ENCODE measurements at places on chromosomes 7 and 10.

DNA sequence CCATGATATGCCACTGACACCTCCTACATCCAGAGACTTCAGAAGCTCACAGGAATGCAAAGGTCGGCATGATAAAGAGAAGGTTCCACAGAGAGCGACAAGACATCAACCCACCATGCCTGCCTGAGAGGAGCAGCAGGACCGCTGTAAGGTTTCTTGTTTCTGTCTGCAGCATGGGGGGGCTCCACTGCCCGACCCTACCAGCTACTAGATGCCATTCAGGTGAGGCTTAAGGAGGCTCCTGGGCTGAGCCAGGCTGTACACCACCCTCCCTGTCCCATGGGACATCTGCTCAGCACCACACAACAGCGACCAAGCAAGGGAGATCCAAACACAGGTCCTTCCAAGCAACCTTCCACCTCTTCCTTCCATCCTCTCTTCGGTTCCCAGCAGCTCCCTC is 234.6 kb downstream of the TNS3 start:
- no peak for DNase-seq

GRCh38 chr7:116148626-116149025 is 61.7 kb upstream of the TES start:
- DNase-seq = peak; percentile 17

- no peak for DNase-seq
These were observed 258.6 kb downstream of the CNTNAP2 start for GRCh38 chr7:146375170-146375569.

GRCh38 chr7:155644971-155645509 is 579 bp downstream of the RBM33 start:
- DNase-seq = peak; percentile 46

DNA sequence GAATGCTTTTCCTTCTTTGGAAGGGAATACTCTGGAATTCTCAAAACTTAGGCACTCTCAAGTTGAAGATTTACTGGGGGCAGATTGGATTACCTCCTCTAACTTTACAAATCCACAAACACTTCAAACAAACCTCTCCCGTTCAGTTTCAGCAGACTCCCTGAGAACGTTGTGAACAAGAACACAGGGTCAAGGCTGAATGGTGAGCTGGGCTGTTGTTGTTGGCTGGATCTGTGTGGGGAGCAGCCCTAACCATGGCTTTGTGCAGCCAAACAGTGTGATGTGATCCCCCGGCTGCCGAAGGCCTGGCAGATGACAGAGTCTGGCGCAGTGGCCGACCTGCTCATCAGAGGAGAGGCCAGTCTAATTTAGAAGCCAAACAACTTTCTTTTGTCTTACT is 93.1 kb downstream of the BMPER start:
- DNase-seq = no peak

DNA sequence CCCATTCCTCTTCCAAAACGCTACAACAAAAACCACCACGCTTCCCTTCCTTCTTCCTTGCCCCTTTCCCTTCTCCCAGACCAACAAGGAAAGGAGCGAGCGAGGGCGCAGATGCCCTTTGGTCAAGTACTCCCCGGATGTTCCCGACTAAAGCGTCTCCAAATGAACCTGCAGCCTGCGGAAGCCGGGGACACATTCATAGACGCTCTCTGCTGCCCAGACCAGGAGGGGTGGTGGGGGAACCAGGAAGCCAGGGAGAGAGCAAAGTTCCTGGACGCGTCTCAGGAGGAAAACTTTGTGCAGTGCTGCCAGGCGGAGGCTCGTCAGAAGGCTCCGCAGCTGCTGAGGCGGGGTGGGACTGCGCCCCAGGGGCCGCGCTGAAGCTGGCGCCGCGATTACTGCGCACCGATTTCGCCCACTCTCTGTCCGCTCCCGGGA is 754 bp downstream of the SEMA3D start:
- peak; percentile 60 for DNase-seq

DNA sequence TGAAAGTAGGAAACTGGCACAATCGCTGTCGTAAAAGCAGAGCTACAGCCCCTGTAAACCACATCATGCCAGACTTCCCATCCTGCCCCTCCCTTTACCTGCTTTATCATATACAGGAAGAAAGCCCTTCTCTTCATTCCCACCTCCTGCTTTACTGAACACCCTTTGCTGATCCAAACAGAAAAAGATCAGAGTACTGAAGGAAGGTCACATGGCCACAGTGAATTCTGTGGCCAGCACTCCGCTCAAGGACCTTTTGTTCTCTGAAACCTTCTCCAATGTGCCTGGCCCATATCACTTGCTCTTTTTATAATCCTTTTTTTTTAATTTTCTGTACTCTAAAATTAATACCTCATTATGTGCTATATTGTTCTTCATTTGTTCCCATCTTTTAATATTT is 108.8 kb upstream of the LRGUK start:
- no peak for DNase-seq

DNA sequence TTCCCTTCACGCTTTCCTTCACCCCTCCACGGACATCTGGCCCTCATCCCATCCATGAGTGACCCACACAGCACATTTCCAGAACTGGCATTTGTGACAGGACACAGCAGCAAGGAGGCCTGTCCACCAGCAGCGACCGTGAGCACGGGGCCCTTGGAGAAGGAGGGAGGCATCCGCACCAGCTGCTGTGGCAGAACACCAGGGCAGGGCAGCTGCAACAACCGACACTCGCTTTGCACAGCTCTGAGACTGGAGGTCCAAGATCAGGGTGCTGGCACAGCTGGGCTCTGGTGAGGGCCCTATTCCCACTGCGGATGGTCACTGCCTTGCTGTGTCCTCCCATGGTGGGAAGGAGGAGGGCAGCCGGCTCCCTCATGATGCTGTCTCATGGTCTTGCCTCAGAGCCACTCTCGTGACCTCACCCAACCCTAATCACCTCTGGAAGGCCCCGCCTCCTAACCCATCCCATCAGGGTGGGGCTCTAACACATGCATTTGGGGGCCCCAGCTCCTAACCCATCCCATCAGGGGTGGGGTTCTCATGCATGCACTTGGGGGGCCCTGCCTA is 36.7 kb downstream of the PTPRN2 start:
- DNase-seq = no peak

DNA sequence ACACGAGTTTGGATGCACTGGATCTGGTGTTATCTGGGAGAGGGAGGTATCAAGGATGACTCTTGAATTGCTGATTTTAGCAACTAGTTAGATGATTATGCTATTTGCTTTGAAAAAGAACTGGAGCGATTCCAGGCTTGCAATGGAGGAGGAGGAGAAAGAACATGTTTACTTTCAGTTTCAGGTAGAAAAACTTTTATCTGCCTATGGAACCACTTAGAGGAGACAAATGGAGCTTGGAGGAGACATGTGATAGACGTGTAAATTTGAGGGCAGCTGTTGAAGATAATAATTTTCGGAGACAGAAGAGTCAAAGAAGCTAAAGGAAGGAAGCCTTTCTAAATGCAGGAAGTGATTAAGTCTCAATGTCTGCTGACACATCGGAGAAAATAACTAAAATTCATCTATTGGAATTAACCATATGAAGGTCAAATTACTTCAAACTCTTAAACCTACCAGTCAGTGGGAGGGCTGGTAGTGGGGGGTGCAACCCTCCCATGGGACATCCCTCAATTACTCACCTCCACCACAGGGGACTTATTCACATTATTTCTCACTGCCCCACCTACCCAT is 56.4 kb upstream of the GNAI1 start:
- DNase-seq = peak; percentile 25

DNA sequence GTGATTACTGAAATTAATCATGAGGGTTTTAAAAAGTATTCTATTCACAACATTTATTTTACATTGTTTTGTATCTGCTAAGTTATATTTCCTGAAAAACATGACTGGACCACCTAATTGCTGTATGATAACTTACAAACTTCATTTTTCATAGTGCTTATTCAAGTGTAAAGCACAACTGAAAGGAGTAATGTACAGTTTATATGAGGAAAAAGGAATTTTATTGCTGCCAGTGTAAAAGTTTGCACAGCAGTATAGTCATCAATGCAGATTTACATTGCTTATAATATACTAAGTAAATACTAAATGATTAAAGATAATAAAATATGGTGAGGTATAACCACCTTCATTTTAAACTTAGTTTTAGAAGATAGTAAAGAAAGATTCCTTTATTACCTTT is 4.0 kb downstream of the PTEN start:
- peak; percentile 12 for DNase-seq

- DNase-seq = no peak
These were observed 75.2 kb downstream of the INSIG1 start for GRCh38 chr7:155372782-155373358.

GRCh38 chr10:62159351-62159750 is 109.3 kb downstream of the RTKN2 start:
- DNase-seq = peak; percentile 8

GRCh38 chr10:27536437-27536836 is 32.3 kb downstream of the RAB18 start:
- DNase-seq = no peak

DNA sequence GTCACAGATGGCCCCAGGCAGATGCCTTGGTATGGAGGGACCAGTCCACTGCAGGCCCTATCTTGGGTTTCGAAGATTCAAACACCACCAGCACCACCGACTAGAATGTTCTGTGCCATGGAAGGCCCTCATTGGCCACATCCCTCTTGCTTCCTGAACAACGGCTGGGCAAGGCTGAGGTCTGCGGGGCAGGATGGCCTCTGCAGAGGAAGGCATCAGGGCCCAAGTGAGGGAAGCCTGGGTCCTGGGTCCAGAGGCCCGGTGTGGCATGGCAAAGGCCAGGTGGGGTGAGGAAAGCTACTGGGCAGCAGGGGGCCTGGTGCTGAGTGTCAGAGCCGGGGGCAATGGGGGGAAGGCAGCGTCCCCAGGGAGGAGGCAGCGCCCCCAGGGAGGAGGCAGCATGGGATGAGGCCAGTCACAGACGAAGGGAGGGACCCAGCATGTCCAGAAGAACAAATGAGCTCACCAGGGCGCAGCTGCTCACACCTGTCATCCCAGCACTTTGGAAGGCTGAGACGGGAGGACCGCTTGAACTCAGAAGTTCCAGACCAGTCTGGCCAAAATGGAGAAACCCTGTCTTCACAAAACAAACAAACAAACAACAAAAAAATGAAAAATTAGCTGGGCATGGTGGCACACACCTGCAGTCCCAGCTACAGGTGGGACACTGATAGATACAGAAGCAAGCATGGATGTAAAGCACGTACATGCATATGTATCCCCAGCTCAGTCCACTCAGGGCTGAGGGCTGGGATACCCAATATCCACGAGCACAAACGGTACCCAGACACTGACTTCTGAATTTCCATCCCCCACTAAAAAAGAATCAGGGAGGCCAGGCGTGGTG is 64.4 kb downstream of the PROSER2 start:
- no peak for DNase-seq

GRCh38 chr7:1572111-1572822 is 2.4 kb upstream of the PSMG3 start:
- no peak for DNase-seq

DNA sequence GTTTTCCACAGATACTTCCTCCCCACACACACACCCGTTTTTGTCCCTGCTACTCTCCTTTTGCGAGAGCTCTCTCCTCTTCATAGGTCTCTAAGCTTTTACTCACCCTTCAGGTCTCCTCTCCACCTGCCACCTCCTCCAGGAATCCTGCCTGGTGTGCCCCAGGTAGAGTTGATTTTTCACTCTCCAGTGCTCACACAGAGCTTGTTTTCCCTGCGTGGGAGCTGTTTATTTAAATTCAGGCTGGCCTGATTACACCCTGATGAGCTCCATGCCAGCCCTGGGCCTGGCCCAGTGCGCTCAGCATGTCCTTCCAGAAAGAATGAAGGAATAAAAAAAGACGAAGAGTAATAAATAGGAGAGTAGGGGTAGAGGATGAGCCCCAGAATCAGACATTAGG is 7.5 kb upstream of the CLDN4 start:
- DNase-seq = no peak

DNA sequence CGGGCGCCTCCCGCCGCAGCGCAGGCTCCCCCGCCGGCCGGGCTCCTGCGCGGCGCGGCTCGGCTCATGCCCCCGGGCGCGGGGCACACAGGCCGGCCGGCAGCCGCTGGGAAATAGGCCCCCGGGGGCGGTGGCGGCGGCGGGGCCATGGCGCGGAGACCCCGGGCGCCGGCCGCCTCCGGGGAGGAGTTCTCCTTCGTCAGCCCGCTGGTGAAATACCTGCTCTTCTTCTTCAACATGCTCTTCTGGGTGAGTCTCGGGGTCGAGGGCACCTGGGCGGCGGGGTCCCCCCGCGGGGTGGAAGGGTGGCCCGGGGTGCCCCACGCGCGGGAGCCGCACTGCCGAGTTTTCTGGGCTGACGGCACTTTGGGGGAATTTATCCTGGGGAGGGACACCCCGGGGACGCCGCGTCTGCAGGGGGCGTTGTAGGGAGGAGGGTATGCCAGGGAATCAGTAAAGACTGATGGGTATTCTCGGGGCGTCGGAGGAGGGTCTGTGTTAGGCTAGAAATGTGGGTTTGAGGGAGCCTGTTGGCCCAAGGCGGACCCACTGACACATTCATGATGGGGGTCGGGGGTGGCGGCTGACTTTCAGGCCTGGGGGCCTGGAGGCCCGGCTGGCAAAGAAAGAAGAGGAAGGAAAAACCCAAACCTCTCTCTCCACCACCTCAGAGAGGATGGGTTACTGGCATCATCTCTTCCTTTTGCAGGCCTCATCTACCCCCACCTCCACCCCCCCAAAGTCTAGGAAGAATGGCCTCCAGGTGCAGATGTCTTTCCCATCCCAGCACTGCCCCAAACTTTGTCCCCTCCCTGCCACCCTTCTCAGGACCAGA is 544 bp downstream of the TSPAN33 start:
- no peak for DNase-seq

- no peak for DNase-seq
These were observed 83.9 kb upstream of the RSU1 start for GRCh38 chr10:16901106-16901505.

- no peak for DNase-seq
These were observed 109.8 kb upstream of the PALS2 start for GRCh38 chr7:24463474-24463873.

- no peak for DNase-seq
These were observed 161.6 kb upstream of the PCBD1 start for GRCh38 chr10:71049994-71050393.

Data from mammary epithelial cell (primary cell).